ENCODE measurements at places on chromosomes 12 and 14.

DNA sequence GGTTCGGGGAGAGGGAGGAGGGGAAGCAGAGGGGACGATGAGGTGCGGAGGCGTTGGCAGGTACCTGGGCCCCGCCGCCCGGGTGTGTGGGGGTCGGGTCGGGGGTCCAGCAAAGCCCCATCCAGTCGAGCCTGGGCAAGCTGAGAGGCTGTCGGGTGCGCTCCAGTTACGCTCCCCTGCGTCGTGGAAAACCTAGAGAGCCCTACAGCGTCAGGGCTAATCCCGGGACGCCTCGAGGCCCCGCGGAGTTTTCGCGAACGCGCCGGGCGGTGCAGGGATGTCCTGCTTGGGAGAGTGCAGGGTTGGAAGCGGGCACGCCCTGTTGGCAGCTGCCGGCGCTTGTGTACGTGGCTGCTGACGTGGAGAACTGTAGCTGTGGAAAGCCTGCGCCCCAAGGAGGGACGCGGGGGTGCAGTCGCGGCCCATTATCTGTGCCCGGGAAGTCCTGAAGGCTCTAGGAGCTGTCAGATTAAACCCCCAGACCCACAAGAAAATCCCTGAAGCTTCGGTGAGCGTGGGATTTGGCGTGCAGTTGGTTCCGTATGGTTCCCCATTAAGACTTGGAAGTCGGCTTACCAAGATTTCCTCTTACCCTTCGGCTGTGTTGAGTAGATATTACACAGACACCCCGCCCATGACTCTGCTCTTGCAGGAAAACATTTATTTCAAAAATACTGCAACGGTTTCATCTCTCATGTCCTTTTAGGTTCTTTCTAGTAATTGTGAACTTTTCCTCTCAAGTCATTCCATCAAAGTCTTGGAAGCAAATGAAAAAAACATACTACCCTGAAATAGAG, 11.3 kb upstream of the SLC38A2 start:
- no peak for DNase-seq

- no peak for DNase-seq
Measured at GRCh38 chr12:59657266-59657665, 61.4 kb downstream of the SLC16A7 start.

- no peak for DNase-seq
Measured at GRCh38 chr14:80523518-80524117, 312.3 kb upstream of the DIO2 start.

DNA sequence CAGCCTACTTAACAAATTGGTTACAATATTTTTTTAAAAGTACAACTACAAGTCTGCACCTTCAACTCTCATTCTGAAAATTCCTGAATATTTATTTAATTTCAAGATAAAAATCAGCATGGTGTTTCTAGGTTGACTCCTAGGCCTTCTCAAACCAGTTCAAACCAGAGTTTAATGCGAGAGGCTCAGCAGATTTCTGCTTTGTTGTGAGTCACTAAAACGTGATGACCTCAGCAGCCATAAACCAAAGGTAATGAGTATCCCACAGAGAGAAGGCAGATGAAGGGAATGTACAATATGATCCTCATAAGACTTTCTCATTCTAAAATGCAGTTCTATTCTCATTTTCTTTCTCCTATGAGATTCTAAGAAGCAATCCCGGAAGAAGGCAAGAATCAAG, 1.5 kb downstream of the PRDM4 start:
- DNase-seq, result no peak

Measured in GM12878 (cell line).